ENCODE measurements at places on chromosomes 1 and 21.

GRCh38 chr1:240524356-240525069 is 87.4 kb downstream of the GREM2 start:
- no peaks in the 10 kb centered on the region for H3K27me3 ChIP-seq
- no peak for DNase-seq
- H3K27ac ChIP-seq = no peak overlapping the region
- no peaks in the 10 kb centered on the region for H3K4me1 ChIP-seq
- no peak overlapping the region for H3K4me3 ChIP-seq
- H3K36me3 ChIP-seq = no peaks in the 10 kb centered on the region

DNA sequence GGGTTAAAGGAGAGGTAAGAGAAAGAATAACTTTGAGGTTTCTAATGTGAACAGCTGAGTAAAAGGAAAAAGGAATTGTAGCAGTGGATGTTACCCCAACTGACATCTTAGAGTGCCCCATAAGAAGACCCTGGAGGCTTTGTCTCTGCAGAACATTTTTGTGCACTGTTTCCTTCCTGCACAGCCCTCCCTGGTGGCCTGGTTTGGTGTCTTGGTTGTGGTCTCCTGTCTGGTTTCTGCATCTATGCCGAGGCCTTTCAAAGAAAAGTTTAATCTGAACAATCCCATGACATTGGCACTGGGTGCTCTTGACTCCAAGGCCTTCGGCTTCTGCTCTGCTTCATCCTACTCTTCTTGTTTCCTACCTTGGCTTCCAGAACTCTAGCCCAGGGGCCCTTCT is 57.8 kb downstream of the RHOU start:
- DNase-seq = no peak
- no peaks in the 10 kb centered on the region for H3K36me3 ChIP-seq

DNA sequence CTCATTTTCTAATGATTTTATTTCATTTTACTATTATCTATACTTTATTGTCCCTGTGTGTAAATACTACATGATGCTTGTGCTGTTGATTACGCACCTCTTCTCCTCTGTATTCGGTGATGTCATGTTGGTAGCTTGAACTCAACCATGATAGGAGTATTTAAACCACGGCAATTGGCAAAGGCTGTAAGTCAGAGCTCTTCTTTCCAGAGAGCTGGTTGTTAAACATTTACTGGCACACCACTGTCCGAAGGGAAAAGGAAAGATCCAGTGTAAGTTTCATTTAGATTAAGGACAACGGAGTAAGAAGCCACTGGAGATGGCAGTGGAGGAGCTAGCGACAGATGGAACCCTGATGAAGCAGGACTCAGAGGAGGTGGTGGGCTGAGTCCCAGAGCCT is 93.4 kb upstream of the KCNE2 start:
- H3K27ac ChIP-seq = no peak overlapping the region
- H3K4me1 ChIP-seq = no peaks in the 10 kb centered on the region
- DNase-seq = no peak
- H3K4me3 ChIP-seq = no peak overlapping the region

DNA sequence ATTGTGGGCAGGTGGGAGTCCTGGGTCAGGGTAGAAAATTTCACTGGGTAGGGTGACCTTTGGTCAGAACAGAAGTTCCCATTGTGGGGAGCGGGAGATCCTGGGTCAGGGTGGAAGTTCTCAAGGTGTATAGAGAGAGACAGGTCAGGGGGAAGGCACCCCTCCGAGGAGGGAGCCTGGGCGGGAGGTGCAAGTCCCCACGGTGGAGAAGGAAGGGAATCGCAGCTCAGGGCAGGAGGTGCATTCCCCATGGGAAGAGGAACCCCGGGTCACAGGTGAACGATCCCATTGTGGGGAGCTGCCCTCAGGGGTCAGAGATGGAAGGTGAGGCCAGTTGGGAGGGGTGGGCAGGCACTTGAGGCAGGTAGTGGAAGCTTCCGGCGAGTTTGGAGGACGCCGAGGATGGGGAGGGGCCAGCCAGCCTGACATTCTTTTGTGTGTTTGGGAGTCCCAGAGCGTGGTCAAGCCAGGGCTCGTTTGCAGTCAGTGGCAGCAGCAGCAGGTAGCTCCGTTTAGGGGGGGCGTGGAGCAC is 637 bp downstream of the LYPLA2 start:
- H3K27ac ChIP-seq = no peak overlapping the region
- H3K27me3 ChIP-seq = no peaks in the 10 kb centered on the region
- H3K36me3 ChIP-seq = no peaks in the 10 kb centered on the region

GRCh38 chr1:108049178-108049819 is 84.3 kb upstream of the VAV3 start:
- no peaks in the 10 kb centered on the region for H3K27me3 ChIP-seq
- peak; percentile 41 for DNase-seq
- H3K36me3 ChIP-seq = no peaks in the 10 kb centered on the region
- H3K27ac ChIP-seq = no peak overlapping the region
- H3K4me3 ChIP-seq = no peak overlapping the region

GRCh38 chr1:68454534-68454933 is 4.8 kb upstream of the RPE65 start:
- peaks cover 8% of the 10 kb centered on the region for H3K4me1 ChIP-seq
- H3K36me3 ChIP-seq = no peaks in the 10 kb centered on the region
- no peak overlapping the region for H3K4me3 ChIP-seq

- no peak overlapping the region for H3K4me3 ChIP-seq
- peak; percentile 74 for DNase-seq
- H3K27ac ChIP-seq = no peak overlapping the region
- no peaks in the 10 kb centered on the region for H3K27me3 ChIP-seq
- no peaks in the 10 kb centered on the region for H3K36me3 ChIP-seq
- H3K4me1 ChIP-seq = peaks cover 15% of the 10 kb centered on the region
These were observed 275.1 kb upstream of the GJB5 start for GRCh38 chr1:34479731-34480130.

- DNase-seq = no peak
- no peak overlapping the region for H3K27ac ChIP-seq
- peaks cover 7% of the 10 kb centered on the region for H3K4me1 ChIP-seq
- H3K4me3 ChIP-seq = no peak overlapping the region
- H3K27me3 ChIP-seq = no peaks in the 10 kb centered on the region
These were observed 133.9 kb upstream of the IGSF21 start for GRCh38 chr1:17973694-17974093.

DNA sequence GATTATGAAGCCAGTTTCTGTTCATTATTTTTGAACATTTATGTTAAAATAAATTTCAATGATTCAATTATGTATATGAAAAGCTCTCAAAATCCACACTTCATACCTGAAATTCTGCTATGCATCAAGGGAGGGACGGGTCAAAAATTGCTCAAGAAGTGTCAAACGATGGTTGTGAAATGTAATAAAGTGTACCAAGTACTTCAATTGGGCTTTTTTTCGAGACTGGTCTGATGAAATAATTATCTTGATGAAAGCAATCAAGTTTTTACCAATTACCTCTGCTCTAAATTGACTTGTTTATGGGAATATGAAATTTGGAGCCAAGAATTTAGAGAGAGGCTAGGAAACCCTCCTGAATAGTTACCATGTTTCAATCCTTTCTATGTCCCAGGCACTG is 7.9 kb downstream of the OSCP1 start:
- no peak overlapping the region for H3K27ac ChIP-seq
- no peak for DNase-seq
- no peaks in the 10 kb centered on the region for H3K36me3 ChIP-seq
- no peak overlapping the region for H3K4me3 ChIP-seq
- no peaks in the 10 kb centered on the region for H3K27me3 ChIP-seq

- no peak for DNase-seq
- no peaks in the 10 kb centered on the region for H3K27me3 ChIP-seq
- no peaks in the 10 kb centered on the region for H3K36me3 ChIP-seq
- no peak overlapping the region for H3K4me3 ChIP-seq
- H3K4me1 ChIP-seq = no peaks in the 10 kb centered on the region
These were observed 324.4 kb downstream of the KCTD3 start for GRCh38 chr1:215891266-215892057.

DNA sequence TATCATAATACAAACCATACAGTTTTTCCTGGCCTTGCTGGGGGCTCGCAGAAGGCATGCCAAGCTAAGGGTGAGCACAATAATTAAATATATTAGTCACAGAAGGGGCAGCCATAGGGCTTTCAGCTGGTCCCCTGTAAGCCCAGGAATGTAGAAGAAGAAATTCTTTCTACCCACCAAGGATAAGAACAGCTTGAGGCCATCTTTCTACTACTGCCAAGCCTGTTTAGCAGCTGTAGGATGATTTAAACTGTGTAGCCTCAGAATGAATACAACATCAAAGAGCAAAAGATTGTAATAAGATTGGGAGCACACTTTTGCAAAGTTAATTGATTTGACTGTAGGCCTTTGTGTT is 171.5 kb downstream of the LRRC7 start:
- H3K36me3 ChIP-seq = no peaks in the 10 kb centered on the region
- no peaks in the 10 kb centered on the region for H3K27me3 ChIP-seq
- peak; percentile 5 for DNase-seq
- H3K4me1 ChIP-seq = peaks cover 4% of the 10 kb centered on the region
- H3K4me3 ChIP-seq = no peak overlapping the region

DNA sequence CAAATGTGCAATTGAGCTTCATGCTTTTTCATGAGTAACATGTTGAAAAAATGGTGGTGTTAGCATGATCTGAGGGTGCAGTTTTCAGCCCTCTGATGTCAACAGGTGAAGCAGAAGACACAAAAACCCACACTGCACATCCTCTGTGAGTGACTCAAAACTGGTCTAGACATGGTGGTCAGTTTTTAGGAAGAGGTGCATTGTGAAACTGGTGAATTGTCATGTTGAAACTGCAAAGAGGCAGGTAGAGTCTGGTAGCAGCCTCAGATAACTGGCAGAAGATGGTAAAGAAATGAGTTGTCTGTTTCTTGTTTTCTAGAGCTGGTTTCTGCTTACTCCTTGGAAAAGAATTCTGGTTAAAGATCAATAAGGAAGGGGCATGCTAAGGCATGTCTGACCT is 97.3 kb upstream of the HMCN1 start:
- no peak for DNase-seq
- H3K4me1 ChIP-seq = no peaks in the 10 kb centered on the region
- no peaks in the 10 kb centered on the region for H3K36me3 ChIP-seq
- H3K27me3 ChIP-seq = no peaks in the 10 kb centered on the region

DNA sequence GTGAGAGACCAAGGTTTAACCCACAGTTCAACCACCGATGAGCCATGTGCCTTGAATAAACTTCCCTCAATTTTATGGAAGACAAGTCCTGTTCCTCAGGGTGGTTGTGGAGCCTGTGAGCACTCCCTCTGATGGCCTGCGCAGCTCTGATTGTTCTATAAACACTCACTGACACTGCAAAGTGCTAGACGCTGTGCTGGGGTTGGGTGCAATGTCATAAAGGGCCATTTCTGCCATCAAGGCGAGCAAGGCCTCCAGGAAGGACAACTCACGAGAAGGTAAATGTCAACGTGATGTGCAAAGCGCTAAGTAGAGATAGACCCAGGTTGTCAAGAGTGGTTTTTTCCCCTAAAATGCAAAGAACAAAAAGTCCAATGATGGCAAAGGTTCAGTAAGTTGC is 75.7 kb upstream of the SYT6 start:
- H3K27me3 ChIP-seq = no peaks in the 10 kb centered on the region
- no peak overlapping the region for H3K27ac ChIP-seq
- H3K36me3 ChIP-seq = no peaks in the 10 kb centered on the region
- H3K4me3 ChIP-seq = no peak overlapping the region
- no peak for DNase-seq
- H3K4me1 ChIP-seq = peaks cover 18% of the 10 kb centered on the region

GRCh38 chr1:98947071-98947470 is 57.6 kb downstream of the PLPPR5 start:
- H3K36me3 ChIP-seq = no peaks in the 10 kb centered on the region
- H3K4me1 ChIP-seq = peaks cover 17% of the 10 kb centered on the region
- H3K4me3 ChIP-seq = no peak overlapping the region
- no peak overlapping the region for H3K27ac ChIP-seq

GRCh38 chr1:64245495-64245894 is 42.1 kb downstream of the UBE2U start:
- H3K27ac ChIP-seq = no peak overlapping the region
- no peak for DNase-seq
- no peaks in the 10 kb centered on the region for H3K36me3 ChIP-seq
- H3K27me3 ChIP-seq = no peaks in the 10 kb centered on the region
- H3K4me3 ChIP-seq = no peak overlapping the region

- peak; percentile 87 for DNase-seq
- H3K4me3 ChIP-seq = no peak overlapping the region
- no peak overlapping the region for H3K27ac ChIP-seq
- H3K4me1 ChIP-seq = peaks cover 11% of the 10 kb centered on the region
- no peaks in the 10 kb centered on the region for H3K36me3 ChIP-seq
These were observed 26.8 kb downstream of the CCN1 start for GRCh38 chr1:85607126-85607920.

DNA sequence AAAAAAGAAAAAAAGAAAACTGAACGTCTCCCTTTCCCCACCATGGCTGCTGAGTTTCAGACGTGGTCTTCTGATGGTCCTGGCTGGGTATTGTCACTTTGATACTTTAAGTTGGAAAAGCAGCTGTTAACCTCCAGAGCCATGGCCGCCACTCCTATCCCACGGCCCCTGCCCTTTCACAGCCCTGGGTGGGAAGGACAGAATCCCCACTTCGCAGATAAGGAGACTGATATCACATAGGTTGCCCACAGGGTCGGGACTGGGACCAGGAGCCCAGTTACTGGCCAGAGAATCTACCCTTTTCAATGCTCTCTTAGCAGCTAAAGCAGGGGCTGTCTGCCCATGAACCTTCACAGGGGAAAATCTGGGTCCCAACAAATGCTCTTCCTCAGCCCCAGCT is 16.8 kb downstream of the BMP8A start:
- H3K36me3 ChIP-seq = no peaks in the 10 kb centered on the region
- H3K4me3 ChIP-seq = no peak overlapping the region
- no peak for DNase-seq
- H3K27ac ChIP-seq = no peak overlapping the region

DNA sequence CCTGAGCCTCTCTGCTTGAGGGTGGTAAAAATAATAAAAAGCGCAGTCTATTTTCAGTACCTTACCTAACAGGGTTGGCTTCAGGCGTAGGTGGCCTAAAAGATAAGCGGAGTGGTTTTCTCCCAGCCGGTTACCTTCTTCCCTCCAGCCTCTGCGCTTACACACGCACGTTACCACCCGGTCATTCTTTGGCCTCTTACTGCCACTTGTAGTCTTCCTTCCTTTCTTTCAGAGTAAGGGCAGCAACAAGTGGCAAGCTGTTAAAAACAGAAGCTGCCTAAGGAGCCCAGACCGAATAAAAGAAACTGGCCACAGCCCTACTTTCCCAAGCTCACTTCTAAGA is 35.4 kb downstream of the CLCA1 start:
- no peak overlapping the region for H3K4me3 ChIP-seq
- peaks cover 14% of the 10 kb centered on the region for H3K4me1 ChIP-seq
- peak; percentile 40 for DNase-seq
- no peaks in the 10 kb centered on the region for H3K36me3 ChIP-seq
- H3K27ac ChIP-seq = no peak overlapping the region
- no peaks in the 10 kb centered on the region for H3K27me3 ChIP-seq

DNA sequence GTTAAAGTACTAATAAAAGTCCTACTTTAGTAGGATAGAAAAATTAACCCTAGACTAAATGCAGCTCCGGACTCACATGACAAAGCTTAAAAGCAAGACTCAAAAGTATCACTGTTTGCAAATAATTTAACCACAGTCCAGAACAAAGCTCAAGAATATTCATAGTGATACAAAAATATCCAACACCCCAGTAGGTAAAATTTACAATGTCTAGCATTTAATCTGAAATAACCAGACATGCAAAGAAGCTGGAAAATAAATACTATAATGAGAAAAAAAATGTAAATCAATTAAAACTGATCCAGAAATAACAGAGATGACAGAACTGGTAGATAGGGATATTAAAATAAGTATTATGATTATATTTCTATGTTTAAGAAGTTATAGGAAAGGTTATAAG is 67.0 kb downstream of the KIAA0319L start:
- H3K36me3 ChIP-seq = no peaks in the 10 kb centered on the region
- H3K27me3 ChIP-seq = no peaks in the 10 kb centered on the region
- no peak overlapping the region for H3K27ac ChIP-seq
- H3K4me1 ChIP-seq = no peaks in the 10 kb centered on the region

GRCh38 chr1:80211691-80212380 is 1205.3 kb upstream of the ADGRL4 start:
- no peak overlapping the region for H3K4me3 ChIP-seq
- no peak for DNase-seq
- H3K4me1 ChIP-seq = peaks cover 5% of the 10 kb centered on the region
- H3K27me3 ChIP-seq = no peaks in the 10 kb centered on the region

Measured in neural progenitor cell (in vitro differentiated cells).